Hematopoietic multipotent progenitor cell treated with erythropoietin and hydrocortisone succinate and interleukin-3 and kit ligand, for 17 days (in vitro differentiated cells): ENCODE measurements at places on chromosomes 6 and 20.

DNA sequence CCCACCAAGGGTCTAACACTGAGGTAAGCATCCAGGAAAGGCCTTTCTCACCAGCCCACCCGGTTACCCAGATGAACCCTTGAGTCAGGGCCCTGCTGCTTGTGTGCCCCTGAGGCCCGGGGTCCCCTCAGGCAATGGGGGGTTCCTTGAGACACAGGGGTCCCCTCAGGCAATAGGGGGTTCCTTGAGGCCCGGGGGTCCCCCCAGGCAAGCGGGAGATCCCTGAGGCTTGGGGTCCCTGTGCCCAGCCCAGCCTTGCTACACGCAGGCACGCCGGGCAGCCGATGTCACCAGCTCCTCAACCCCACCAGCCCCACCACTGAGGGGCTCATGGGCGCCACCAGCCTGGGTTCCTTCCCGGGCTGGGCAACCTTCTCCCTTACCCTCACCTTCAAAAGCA is 247.2 kb downstream of the TTLL2 start:
- DNase-seq = no peak

GRCh38 chr6:159687341-159687740 is 5.7 kb downstream of the SOD2 start:
- peak; percentile 6 for DNase-seq

- no peak for DNase-seq
These were observed 94.0 kb upstream of the PHACTR1 start for GRCh38 chr6:12622566-12622965.

GRCh38 chr20:23132293-23132929 is 46.3 kb upstream of the CD93 start:
- peak; percentile 73 for DNase-seq

- no peak for DNase-seq
These were observed 457.4 kb downstream of the PKHD1 start for GRCh38 chr6:51630011-51630410.

DNA sequence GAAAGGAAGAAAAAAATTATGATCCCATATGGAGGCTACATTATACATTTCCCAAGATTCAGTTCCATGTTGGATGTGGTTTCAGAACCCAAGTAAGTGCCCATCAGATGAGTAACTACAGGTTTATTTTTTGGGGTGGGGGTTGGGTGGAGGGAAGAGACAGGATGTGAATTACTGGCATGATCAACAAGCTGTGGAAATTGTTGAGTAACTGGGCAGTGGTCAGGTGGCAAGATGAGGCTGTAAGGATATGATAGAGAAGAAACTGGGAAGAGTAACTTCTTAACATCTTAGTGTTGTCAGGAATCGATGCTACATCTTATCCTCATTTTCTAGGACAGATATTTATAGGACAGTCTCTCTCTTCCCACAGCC is 153.5 kb downstream of the CFAP61 start:
- DNase-seq = no peak

GRCh38 chr6:137161949-137162348 is 11.5 kb downstream of the IL22RA2 start:
- no peak for DNase-seq

DNA sequence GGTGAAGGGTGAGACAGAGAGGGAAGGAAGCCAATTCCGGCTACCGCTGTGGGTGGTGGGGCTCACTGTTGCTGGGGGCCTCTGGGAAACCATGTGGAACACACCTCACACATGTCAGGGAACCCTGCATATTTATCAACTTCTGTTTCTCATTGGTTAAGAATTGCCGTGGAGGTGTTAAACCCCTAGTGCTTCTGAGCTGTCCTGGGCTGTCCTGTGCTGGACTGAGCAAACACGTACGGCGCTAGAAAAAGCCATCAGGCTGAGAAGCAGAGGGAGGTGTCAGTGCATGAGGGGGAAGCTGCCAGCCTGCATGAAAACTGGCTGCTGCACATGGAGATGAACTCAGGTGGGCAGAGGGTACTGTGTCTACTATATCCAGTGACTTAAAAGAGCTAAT is 103.9 kb upstream of the JAG1 start:
- DNase-seq = no peak

- no peak for DNase-seq
These were observed 37.4 kb downstream of the RCAN2 start for GRCh38 chr6:46453741-46454316.
